ENCODE measurements at places on chromosomes 12 and 14.
A peak's percentile ranks its signal among the peaks of the same experiment; 100 is the strongest.

GRCh38 chr12:16586350-16587109 lies 19.4 kb downstream of the LMO3 start:
- DNase-seq = no peak

GRCh38 chr14:75063013-75063412 lies 811 bp downstream of the ACYP1 start:
- no peak for DNase-seq

- DNase-seq = no peak
Observed at GRCh38 chr12:66963901-66964300, 285.0 kb upstream of the GRIP1 start.

DNA sequence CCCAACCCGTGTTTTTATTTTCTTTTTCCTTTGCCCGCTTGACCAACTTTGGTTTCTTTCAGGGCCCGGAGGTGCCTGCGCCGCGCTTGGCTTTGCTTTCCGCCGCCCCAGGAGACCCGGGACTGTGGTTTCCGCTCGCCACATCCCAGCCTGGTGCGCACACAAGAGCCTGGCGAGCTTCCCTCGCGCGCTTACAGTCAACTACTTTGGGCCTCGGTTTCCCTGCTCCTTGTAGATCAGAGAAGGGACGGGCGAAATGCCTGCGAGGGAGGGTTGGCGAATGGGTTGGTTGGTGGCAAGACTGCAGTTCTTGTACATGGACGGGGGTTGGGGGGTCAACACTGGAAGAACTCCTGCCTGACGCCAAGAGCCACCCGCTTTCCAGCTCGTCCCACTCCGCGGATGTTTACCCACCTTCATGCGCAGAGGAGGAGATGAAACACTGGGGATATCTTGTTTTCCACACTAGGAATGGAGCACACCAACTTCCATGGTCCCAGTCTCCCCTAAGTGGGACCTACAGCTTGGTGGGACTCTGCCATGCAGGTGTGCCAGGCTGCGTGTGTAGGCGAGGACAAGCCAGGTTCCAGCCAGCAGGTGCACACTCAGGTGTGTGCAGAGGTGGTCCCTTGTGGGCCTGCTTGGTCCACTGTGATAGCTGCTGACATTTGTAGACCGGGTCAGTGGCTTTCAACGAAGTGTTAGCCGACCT lies 16.6 kb upstream of the TBX3 start:
- no peak for DNase-seq

DNA sequence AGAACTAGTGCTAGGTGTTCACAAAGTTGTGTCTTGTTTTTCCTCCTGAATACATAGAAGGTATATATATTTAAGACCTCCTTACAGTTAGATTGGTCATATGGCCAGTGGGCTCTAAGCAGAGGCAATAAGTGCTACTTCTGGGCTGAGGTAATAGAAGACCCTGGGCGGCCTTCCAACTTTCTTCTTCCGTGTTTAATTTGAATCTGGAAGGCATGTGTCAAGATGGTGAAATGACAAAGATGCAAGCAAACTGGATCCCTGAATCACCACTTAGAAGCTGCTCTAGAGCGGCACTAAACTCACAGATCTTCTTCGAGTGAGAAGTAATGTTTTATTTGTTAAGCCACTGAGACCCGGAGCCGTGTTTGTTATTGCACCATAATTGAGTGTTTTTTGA lies 201.0 kb upstream of the GZMB start:
- no peak for DNase-seq

DNA sequence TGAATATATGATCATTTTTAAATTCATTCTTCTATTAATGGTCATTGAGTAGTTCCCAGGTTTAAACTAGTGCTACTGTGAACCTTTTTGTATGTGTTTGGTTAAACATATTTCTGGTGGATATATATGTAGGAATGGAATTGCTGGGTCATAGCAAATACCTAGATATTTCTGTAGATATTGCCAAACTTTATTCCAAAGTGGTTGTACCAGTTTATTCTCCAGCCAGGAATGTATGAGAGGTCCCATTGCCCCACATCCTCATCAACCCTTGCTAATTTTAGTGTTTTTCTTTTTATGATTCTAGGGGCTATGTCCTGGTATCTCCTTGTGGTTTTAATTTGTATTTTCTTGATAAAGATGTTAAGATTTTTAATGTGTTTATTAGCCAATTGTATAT lies 3.1 kb downstream of the VEZT start:
- no peak for DNase-seq

DNA sequence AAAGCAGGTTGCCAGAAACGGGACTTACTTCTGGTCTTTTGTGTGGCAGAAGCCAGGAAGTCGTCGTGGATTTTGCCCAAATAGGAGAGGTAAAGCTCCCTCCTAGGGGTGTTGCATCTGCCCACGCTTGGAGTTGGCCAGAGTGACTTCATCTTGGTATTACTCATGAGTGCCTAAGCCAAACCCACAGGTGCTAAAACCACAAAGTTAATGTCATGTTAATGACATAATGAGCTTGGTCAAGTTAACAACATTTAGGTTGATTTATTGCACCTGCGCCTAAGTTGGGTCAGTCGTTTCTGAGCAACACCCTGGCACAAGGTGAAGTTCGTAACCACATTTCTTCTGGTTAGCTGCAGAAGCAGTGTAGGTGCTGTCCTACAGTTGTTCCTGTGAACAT lies 225.2 kb downstream of the FUT8 start:
- peak; percentile 19 for DNase-seq

DNA sequence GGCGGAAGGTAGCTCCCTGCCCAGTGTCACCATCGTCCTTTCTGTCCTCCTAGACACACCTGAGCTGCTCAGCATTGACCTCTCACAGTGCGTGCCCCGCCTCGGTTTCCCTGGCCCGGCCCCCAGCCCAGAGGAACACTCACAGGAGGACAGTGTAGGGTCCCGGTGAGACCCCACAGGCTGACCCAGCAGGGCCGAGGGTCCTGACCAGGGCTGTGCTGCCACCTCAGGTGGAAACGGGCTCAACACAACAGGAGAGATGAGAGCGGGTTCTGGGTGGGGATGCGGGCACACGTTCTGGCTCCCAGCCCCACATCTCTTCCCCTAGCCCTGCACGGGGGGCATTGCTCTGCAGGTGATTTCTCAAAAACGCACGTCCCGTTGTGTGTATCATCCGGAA lies 98.1 kb downstream of the PIWIL1 start:
- DNase-seq = no peak
